ENCODE measurements at places on chromosomes 12 and 14.

DNA sequence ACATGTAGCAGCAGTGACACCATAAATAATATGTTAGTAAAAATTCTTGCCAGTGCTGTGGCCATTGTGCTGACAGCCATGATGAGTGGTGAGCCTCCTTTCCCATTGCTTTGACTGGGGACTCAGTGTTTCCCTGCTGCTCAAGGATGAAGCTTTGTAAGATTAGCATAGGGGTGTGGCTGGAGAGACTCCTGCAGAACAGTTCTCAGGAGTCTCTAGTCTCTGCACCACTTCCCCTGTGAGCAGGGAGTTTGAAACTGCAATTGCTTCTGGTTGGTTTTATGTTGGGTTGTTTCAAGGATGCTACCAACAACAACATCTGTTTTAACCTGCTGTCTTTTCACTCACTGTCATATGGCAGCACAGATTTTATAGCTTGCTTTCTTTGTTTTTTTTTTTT lies 41.4 kb downstream of the ZC3H14 start:
- DNase-seq, result no peak

DNA sequence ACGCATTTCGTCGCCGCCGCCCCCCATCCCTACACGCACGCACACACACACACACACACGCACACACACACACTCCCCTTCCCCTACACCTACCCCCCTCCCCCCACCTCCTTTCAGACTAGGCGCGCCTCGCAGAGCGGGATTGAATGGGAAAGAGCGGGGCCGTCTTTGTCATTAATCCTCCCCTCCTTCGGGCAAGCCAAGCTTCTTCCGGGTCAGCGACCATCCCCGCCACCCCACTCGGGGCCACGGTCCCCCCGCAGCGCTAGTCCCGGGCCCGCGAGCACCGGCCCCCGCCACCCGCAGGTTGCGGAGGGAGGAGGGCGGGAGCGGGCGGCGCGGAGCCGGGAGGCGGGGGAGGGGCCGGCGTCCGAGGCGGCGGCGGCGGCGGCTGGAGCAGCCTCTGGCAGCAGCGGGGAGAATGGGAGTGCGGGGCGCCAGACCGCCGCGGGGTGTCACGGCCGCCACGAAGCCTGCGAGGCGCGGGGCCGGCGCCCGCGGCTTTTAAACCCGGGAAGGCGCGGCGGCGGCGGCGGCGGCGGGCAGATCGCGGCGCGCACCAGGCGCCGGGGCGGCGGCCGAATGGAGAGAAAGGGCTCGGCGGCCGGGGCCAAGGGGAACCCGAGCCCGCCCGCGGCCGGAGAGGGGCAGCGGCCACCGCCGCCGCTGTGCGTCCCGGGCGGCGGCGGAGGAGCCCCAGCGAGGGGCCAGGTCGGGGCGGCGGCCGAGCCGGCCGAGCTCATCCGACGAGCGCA lies at the start of gene TTC9:
TTC9 (plus strand) TSS at position 369 of the 755 bp plus-strand sequence; CDS start at position 583, 214 bp downstream.
- no peak for DNase-seq

DNA sequence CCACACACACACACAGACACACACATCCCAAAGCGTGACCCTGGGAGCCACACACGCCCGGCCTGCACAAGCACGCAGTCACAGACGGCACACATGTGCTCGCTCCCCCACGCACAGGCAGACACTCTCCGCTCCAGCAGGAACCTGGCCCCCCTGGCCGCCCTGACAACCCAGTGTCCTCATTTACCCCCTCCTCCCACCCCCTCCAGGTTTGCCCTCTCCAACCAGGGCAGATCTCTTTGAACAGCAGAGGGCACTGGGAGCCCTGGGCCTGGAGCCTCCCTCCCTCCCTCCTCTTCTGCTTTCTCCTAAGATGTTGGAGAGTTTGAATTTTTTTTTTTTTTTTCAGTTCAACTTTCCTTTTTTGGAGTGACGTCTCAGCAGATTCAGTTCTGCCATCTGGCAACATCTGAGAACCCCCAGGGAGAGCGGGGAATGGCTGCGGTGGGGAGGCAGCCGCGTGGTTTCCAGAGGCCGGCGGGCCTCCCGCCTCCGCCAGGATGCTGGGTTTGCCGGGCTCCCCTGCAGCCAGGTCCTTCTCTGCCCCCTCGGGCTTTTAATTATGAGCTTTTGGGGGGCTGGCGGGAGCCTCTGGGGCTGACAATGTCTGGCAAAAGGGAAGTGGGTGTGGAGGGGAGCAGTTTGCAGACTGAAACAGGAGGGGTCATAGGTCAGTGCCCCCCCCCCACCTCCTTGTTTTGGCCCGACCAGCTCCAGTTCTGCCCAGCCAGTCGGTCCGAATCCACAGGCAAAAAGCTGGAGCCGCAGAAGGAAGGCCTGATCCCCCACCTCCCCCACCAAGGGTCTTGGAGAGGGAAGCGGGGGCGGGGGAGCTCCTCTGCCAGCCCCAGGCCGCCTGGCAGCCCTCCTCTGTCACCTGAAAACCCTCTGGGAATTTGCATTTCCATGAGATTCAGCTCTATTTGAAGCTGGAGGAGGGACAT lies 1.3 kb upstream of the NCOR2 start:
- peak; percentile 86 for DNase-seq

GRCh38 chr12:96194971-96195844 lies 1.0 kb downstream of the ELK3 start:
- no peak for DNase-seq

GRCh38 chr14:55752580-55753390 lies 172.8 kb downstream of the KTN1 start:
- DNase-seq, result peak; percentile 9

Measured in AG04449 (cell line).